ENCODE measurements at places on chromosomes 12 and 14.
A peak's percentile ranks its signal among the peaks of the same experiment; 100 is the strongest.

DNA sequence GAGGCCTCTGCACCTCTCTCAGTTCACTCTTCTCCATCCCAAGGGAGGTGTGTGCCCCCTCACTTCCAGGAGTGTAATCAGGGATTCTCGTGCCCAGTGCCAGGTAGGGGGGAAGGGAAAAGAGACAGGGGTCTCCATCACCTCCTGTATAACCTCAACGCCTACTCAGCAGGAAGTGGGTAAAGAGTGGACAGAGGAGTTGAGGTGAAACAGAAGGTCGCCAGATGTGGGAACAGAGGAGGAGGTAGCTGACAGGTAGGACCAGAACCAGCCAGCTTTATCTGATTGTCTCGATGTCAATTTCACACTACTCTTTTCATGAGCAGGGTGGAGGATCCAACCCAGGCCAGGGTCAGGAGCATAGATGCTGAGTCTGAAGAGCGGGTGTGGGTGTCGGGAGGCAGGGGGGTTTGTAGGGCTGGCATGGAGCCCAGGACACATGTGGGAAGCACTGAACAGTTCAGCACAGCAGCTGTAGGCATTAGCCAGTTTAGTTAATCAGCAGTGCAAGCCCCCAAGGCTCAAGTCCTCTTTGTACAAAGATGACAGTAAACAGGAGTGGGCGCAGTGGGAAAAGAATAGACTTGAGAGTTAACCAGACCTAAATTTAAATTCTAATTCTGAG lies 213.5 kb downstream of the PELI2 start:
- no peak for DNase-seq

- DNase-seq = no peak
These were observed 139.4 kb upstream of the CDKN3 start for GRCh38 chr14:54257424-54257823.

- no peak for DNase-seq
These were observed 112.3 kb upstream of the DNM1L start for GRCh38 chr12:32566663-32567295.

GRCh38 chr14:103372552-103373304 lies 12.5 kb upstream of the MARK3 start:
- peak; percentile 58 for DNase-seq

DNA sequence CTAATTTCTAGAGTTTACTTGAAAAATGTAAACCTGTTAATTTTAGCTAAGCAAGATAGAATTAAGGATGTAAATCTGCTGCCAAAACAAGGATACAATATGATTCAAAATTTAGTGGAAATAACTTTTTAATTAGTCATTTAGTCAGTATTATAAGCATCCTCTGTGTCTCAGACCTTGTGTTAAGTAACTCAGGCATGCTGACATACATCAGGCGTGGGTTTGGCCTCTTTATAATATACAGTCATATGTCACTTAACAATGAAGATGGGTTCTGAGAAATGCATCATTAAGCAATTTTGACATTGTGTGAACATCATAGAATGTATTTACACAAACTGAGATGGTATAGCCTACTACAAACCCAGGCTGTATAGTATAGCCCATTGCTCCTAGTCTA lies 386.9 kb downstream of the ZFP36L1 start:
- DNase-seq = no peak

DNA sequence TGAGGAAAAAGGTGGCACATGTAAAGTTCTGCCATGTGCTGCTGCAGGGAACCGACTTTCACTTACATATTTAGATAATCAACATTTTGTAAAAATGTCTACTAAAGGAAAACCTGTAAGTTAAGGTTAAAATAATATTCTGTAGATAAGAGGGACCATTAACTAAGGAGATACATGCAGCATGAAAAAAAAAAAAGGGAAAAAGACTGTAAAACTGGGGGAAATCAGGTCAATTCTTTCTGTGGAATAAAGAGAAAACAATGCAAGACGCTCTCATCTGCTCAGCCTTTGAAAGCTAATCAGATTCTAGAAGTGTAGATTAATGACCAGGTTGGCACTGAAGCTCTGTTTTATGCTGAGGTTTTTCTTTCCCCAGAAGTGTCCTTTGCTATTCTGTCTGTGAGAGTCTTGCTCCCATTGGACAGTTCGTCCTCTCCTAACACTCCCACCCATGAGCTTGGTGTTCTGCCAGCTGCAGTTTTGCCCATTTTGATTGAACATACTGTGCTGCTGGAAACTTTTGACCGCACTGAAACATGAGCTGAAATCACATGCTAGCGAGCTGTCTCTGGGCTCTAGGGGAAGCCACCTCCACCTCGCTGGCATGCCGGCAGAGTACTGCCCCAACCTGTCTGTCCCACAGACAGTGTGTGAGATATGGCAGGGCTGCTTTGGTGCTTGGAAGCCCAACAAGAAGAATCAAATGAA lies 39.7 kb downstream of the PPTC7 start:
- DNase-seq = no peak

GRCh38 chr12:109385339-109386058 lies 37.8 kb downstream of the MYO1H start:
- peak; percentile 45 for DNase-seq

DNA sequence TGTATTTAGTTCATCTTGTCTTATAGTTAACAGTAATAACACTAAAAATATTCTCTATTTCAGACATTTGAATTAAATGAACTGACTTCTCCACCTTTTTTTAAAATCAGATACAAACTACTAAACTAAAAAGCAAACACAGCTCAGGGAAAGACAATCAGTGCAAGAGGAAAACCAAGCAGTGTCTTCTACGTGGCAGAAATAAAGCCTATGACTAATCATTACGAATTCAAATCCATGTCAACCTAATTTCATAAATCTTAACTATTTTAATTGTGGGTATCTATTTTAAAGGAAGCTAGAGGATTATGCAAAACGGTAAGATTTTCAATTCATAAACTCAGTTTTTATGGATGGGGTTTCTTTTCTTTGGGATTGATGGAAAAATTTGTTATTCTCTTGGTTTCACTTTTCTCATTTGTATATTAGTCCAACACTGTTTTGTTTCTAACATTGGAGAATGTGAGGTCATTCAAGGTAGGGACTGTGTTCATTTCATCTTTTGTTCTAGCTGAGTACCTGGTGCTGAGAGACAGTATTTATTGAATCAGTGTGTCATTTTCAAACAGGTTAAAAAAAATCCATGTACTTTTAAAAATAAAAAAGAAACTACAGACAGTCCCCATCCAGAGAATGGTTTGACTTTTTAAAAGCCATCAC lies 12.8 kb upstream of the PALS1 start:
- DNase-seq = no peak

GRCh38 chr12:21942377-21942703 lies 1.1 kb upstream of the ABCC9 start:
- DNase-seq = no peak

GRCh38 chr12:28415755-28416154 lies 225.5 kb downstream of the CCDC91 start:
- DNase-seq = no peak

GRCh38 chr12:71392521-71393145 lies 47.0 kb upstream of the LGR5 start:
- peak; percentile 77 for DNase-seq

GRCh38 chr14:93923626-93924025 lies 3.5 kb upstream of the FAM181A start:
- no peak for DNase-seq

DNA sequence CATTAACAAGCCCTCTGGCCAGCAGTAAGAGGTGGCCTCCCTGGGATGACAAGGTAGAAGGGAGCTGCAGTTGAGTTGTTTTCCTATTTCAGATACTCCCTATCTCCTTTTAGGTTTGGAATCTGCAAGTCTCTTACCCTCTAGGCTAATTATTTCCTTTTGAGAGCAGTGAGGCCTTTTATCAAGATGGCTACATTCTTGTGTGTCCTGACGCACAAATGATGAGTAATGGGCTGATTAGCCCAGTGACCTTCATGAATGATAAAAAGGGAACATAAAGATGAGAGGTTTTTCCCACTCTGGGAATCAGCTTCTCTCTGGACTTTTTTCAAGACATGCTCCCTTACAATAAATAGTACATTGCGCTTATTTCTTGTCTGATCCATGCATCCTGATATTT lies 22.9 kb downstream of the DYRK2 start:
- no peak for DNase-seq

GRCh38 chr14:77303417-77304156 lies 17.1 kb downstream of the POMT2 start:
- peak; percentile 79 for DNase-seq

DNA sequence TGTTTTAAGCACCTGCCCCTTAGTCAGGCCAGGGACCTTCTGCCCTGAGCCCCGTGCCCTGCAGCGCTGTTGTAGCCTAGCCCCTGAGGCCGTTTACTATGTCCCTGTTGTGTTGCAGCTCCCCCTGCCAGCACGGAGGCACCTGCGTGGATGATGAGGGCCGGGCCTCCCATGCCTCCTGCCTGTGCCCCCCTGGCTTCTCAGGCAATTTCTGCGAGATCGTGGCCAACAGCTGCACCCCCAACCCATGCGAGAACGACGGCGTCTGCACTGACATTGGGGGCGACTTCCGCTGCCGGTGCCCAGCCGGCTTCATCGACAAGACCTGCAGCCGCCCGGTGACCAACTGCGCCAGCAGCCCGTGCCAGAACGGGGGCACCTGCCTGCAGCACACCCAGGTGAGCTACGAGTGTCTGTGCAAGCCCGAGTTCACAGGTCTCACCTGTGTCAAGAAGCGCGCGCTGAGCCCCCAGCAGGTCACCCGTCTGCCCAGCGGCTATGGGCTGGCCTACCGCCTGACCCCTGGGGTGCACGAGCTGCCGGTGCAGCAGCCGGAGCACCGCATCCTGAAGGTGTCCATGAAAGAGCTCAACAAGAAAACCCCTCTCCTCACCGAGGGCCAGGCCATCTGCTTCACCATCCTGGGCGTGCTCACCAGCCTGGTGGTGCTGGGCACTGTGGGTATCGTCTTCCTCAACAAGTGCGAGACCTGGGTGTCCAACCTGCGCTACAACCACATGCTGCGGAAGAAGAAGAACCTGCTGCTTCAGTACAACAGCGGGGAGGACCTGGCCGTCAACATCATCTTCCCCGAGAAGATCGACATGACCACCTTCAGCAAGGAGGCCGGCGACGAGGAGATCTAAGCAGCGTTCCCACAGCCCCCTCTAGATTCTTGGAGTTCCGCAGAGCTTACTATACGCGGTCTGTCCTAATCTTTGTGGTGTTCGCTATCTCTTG lies 7.6 kb downstream of the DLK1 start:
- no peak for DNase-seq

DNA sequence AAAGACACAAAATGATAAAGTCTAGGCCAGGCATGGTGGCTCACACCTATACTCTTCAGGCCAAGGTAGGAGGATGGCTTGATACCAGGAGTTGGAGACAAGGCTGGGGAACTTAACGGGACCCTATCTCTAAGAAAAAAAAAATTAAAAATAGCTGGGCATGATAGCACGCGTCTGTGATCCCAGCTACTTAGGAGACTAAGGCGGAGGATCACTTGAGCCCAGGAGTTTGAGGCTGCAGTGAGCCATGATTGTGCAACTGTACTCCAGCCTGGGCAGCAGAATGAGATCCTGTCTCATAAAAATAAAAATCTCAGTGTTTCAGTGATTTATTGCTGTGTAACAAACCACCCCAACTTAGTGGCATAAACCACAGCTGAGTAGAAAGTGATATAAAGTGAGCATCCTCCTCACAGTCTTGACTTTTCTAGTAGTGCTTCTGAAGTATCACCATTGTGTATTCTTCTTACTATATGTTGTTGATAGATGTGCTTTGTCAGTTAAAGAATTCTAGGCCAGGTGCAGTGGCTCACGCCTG lies 10.6 kb upstream of the ATF1 start:
- DNase-seq = no peak

DNA sequence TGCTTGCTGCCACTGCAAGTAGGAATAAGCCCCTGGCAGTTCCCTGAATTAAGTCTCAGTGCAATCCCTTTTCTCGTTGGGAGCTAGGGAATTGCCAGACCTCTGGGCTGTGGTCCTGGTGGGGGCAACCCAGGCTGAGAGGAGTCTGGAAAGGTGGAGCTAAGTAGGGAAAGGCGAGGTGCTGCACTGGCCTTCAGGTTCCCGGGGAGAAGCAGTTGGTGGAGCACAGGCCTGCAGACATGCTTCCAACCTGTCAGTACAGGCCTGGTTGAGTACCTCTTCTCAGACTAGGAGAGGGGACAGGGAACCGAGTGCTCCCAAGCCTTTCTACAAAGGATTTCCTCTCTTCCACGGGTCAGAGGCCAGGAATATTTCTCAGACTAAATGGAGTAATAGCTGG lies 1.5 kb downstream of the NRIP2 start:
- DNase-seq = no peak

GRCh38 chr14:54782751-54783659 lies 119.6 kb downstream of the GCH1 start:
- no peak for DNase-seq
